ENCODE measurements at places on chromosomes 11 and 22.

GRCh38 chr11:62242021-62242420, at the start of gene SCGB1D2:
TSS of gene SCGB1D2 (plus strand) at chr11:62242239. CDS start at chr11:62242308, 69 bp downstream.
- no peak for DNase-seq

DNA sequence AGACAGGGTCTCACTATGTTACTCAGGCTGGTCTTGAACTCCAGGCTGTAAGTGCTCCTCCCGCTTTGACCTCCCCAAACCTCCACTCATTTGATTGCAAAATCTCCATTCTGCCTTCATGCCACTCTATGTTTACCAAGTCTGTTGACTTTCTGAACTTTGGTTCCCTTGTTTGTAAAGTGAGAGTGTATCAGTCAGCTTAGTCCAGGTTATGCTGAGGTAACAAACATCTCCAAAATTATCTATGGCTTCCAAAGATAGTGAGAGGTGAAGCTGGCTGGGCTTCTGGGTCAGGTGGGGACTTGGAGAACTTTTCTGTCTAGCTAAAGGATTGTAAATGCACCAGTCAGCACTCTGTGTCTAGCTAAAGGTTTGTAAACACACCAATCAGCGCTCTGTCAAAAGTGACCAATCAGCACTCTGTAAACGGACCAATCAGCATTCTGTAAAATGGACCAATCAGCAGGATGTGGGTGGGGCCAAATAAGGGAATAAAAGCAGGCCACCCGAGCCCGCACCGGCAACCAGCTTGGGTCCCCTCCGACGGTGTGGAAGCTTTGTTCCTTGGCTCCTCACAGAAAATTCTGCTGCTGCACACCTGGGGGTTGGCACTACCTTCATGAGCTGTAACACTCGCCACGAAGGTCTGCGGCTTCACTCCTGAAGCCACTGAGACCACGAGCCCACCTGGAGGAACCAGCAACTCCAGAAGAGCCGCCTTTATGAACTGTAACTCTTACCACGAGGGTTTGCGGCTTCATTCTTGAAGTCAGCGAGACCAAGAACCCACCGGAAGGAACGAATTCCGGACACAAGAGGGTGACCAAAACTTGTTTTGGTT, 109.3 kb downstream of the MIAT start:
- DNase-seq: no peak

- DNase-seq: no peak
Observed at GRCh38 chr11:30990625-30991296, 378.8 kb downstream of the DCDC1 start.

DNA sequence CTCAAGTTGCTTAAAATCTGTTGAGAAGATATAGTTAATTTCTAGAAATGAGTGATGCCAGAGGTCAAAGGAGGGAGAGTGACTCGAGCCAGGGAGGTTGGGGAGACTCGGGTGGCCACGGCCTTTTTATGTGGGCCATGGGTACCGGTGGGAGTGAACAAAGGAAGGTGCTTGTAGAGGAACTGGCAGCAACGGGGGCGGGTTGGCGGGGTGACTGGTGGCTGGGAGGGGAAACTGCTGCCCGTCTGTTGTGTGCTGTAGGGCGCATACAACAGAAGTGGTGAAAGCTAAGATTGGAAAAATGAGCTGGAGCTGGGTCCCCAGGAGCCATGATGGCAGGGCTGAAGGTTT, 5.4 kb downstream of the DAGLA start:
- no peak for DNase-seq

DNA sequence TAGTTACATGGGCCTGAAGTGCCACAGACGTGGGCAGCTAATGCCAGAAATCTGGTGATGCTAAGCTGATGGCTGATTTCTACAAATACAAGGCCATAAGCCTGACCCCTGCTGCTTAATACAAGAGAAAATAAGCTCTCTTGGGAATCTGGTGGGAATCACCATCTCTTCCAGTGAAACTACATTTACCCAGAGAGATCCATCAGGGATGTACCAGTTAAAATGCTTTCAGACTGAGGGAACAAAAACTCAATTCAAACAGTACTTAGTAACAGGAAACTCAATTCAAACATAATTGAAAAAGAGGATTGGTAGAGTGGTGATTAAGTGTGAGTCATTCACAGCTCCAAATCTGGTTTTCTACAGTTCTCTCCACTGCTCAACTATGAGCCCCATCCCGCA, 1.7 kb upstream of the CAVIN3 start:
- no peak for DNase-seq

GRCh38 chr22:50282361-50283155, 12.4 kb upstream of the MAPK11 start:
- DNase-seq: no peak

DNA sequence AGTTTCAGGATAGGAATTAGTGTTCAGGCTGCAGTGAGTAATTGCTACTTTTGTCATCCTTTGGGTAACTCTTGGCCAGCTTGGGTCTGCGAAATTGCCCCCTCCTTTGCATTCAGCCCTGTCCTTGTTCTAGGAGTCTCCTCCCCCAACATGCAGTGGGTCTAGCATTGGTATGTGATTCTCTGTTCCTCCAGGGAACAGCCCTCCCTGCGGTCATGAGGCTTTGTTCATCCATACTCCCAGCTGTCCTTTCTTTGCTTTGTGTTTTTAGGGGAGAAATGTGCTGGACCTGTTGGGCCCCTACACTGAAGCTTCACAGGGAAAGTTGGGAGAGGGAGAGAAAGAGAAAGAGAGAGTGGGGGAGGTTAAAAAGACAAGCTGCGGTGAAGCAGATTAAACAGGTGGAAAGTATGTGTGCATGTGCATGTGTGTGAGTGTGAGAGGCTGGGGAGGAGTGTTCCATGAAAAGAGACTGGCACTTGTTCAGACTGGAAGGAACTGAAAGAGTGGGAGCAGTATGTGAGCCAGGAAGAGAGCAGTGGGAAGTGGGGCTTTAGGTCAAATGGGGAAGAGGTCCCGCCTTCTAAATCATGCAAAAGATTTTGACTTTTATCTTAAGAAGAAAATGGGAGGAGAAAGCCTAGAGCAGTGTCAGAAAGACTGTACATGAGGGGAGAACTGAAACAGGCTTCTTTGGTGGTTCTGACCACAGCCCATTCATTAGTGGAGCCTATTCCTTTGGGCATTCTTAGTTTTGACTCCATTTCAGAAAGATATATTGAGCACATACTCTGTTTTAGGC, 17.9 kb upstream of the SESN3 start:
- DNase-seq: no peak

- no peak for DNase-seq
Observed at GRCh38 chr11:13289081-13289480, 11.5 kb downstream of the BMAL1 start.

DNA sequence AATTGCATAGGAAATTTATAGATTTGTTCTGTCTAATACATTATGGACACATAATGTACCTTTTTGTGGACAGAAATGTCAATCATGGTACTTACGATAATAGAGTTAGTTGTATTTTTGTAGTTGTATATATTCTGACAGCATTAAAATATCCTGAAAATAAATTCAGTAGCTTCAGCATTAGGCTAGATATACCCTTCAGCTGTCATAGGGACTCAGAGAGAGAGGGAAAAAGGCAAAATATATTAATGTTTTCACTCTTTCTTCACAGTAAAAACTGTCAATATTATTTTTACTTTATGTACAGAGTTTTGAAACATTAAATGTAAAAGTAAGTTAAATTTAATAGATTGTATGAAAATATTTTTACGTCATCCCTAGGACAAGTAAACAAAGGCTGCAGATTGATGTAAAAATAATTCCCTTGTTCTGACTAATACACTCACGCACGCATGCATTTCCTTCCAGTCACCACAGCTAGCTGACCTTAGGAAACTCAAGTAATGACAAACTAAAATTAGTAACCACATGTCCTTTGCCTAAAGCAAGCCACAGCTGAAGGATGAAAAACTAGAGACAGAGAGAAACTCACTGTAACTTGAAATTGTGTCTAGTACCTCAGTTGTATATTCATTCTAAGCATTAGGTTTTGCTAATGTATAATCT, 104.7 kb upstream of the CARD18 start:
- no peak for DNase-seq

DNA sequence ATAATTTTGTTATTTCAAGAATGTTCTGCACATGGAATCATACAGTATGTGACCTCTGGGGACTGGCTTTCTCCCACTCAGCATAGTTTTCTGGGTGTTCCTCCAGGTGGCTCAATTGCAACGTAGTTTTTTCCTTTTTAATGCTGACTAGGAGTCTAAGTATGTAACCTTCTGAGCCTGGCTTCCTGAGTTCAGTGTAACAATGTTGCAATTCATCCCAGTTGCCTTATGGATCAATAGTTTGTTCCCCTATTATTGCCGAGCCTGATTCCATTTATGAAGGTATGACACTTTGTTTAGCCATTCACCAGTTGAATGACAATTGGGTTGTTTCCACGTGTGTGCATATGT, 128.3 kb downstream of the CRYBB2 start:
- no peak for DNase-seq

GRCh38 chr11:27754035-27755017, 54.1 kb upstream of the BDNF start:
- DNase-seq: no peak

GRCh38 chr22:31615940-31616314, 46.1 kb downstream of the PISD start:
- no peak for DNase-seq

DNA sequence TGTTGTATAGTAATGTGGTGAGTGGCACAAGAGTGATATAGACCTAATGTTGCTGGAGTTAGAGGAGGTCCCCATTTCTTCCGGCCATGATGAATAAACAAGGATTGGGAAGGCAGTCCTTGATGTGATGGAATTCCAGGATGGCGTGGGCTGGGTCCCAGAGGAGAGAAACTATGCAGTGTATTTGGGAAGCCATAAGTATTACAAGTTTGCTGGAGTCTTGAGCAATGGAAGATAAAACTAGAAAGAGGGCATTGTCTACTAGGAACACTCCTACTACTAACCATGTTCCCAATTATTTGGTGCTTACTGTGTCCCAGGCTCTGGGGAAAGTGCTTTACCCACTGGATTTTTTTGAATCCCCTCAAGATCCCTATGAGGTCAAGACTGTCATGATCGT, 20.0 kb downstream of the LDLRAD3 start:
- DNase-seq: no peak

DNA sequence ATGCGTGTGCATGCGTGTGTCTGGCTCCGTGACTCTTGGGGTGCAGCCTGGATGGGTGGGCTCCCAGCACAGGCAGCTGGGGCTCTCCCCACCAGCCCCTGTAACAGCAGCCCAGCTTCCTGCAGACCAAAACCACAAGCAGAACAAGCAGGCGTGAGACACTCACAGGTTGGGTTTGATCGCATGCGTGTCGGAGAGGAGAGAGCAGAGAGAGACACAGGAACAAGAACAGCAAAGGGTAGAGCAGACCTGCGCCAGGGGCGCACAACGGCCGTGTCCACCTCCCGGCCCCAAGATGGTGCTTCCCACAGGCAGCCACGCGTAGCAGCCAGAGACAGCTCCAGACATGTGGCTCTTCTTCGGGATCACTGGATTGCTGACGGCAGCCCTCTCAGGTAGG, at the start of gene CD6:
CD6 (plus strand) TSS at position 161 of the 400 bp plus-strand sequence; CDS start at position 347, 186 bp downstream.
- no peak for DNase-seq

- no peak for DNase-seq
Observed at GRCh38 chr11:7548659-7549274, 35.0 kb downstream of the PPFIBP2 start.

- DNase-seq: no peak
Observed at GRCh38 chr22:19523240-19524169, 705 bp downstream of the CLDN5 start.

DNA sequence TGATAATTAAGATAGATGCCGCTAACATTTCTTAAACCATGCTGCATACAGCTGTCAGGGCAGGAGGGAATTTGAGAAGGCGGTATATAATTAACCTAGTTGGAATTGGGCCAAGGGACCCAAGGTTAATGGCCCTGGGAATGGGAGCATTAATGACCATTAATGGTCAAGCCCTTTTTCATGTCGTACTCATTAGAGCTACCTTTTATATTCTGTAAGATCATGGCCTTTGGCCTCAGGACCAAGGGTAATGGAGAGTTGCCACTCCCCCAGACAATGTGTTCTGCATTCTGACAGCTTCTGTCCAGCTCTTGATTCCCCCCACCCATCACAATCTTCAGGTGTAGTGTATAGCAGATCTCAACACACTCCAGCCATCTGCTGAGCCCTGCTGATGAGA, 111.6 kb downstream of the NTM start:
- DNase-seq: no peak

GRCh38 chr22:22219140-22219996, 25.2 kb upstream of the VPREB1 start:
- no peak for DNase-seq

DNA sequence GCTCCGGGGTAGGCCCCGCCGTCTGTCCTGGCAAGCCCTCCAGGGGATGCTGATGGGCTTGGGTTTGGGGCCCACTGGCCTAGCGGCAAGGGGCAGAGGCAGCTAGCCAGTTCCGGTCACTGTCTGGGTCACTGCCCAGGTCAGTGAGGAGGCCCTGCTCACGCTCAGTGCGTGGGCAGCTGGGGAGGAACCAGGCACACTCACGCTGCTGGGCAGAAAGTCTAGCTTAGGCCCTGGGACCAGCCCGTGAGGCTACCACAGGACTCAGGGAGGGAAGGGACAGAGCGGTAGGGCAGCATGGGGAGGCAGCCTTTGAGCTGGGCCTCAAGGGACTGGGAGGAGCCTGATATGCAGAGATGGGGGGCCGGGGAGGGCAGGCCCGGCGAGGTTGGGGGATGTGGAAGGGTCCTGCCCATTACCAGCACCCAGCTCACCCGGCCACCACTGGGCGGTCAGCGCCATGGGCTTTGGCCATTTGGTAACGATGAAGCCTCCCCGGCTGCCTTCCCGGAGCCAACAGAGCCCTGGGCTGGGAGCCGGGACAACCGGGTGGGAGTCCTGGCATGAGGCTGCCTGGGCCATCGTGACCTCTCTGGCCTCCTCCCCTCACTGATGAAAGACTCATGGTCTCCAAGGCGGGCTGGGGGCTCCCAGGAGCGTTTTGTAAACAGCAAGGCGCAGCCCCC, 14.2 kb downstream of the SHISAL1 start:
- no peak for DNase-seq

- DNase-seq: no peak
Observed at GRCh38 chr11:118146554-118146953, 6.1 kb downstream of the SCN4B start.

- no peak for DNase-seq
Observed at GRCh38 chr22:19757140-19757984, 3.2 kb upstream of the TBX1 start.

DNA sequence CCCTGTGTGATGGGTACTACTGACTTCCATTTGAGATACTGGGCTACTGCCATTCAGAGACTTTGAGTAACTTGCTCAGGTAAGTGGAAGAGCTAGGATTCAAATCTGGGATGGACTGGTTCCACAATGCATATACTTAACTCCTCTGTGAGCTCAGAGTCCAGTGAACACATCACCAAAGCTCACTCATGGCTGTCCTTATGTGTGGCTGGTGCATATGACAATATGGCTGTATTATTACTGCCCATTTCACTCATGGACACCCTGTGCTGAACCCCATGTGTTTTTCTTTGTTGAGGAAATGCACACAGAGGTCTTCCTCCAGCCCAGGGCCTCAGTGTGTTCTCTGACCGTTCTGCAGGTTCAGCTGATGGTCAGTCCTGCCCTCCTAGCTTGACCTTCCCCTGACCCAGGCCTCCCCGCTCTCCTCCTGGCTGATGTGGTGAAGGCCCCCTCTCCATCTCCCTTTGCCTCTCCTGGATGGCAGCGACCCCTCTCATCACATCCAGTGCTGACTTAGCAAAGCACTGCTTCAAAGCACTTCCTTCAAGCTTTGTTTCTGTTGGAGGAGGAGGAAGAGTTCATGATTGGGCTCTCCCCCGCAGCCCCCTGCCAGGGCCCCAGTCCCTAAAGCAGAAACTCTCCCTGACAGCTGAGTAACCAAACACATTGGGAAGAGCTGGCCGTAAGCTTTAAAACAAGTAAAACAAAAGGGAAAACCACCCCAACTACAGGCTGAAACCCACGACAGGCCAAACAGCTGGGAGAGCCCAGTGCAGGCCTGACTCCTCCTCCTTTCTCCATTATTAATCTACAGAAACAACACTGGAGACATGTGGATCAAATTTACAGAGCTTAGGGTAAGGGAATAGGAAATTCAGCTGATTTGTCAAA, 101.2 kb downstream of the NAT10 start:
- no peak for DNase-seq
